ENCODE measurements at places on chromosomes 1 and 21.

- DNase-seq: no peak
Measured at GRCh38 chr1:244712669-244713068, 59.7 kb downstream of the DESI2 start.

DNA sequence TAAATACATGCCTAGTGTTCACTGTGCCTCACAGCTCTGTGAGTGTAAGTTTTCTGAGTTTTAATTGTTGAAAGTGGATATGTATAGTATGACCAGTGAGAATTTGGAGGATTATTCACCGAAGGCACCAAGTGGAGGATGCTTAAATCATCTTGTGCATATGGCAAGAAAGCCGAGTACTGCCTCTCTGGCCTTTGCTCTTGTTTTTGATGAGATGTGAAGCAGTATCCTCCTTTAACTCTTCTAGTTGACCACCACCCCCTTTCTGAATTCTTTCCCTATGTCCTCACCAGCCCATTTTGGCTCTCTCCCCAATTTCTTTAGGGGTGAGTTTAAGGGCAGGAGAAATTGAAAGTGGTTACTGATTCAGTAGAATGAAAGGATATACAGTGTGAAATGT, 130.4 kb downstream of the SYT2 start:
- DNase-seq: no peak

GRCh38 chr1:172145231-172145651, 275.2 kb upstream of the C1orf105 start:
- no peak for DNase-seq

- peak; percentile 69 for DNase-seq
Measured at GRCh38 chr1:234605983-234606783, 3.8 kb downstream of the IRF2BP2 start.

GRCh38 chr1:208909011-208909984, 665.1 kb upstream of the PLXNA2 start:
- DNase-seq: no peak

DNA sequence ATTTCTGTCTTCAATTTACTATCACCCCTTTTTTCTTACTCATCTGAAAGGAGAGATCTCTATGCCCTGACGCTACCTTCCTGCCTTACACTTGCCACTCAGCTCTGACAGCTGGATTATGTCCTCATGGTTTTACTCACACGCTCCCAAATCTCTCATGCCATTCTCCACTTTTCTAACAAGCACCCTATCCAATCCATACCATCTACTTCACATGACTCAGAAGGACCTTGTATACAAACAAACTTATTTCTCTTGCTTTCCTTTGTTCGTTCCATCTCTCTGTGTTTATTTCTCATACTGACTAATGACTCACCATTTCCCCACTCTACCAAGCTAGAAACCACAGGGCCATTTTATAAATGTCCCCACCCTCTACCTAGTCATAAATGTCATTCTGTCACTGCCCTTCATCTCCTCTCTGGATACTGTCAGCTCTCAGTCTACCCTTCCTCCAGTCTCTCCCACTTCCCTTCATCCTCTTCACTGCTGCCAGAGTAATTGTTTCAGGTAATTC, 87.3 kb downstream of the USP24 start:
- DNase-seq: no peak

GRCh38 chr1:200909757-200910239, 15.1 kb downstream of the INAVA start:
- no peak for DNase-seq

DNA sequence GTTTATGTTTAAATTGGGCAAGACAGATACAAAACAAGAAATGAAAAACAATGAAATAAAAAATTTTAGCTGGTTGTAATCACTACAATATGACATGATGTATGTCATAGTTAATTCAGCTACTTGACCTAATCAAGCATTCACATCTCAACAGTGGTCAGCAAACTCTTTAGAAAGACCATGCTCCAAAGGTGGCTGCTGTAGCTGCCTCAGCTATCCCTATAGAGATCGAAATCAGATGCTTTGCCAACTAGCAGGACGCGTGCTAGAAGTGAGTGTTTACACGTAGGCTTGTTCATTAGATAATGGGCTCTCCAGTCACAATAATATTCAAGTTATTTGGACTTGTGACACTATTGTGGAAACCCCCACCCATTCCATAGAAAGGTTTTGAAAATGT, 25.9 kb downstream of the RGS5 start:
- no peak for DNase-seq

DNA sequence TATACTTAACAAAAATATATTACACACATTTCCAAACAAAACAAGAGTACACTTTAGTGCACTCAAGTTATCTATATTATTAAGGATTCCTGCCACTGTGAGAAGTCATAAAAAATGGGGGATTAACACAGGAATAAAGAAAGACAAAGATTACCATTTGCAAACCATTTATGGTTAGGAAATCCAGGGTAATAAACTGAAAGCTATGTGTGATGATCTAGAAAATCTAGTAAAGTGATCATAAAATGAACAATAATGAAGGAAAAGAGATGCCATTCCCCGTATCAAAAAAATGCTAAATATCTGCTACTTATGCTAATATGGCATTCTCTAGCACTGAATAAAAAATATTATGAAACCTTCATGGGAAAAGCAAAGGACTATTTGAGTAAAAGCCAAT, 101.4 kb downstream of the AK5 start:
- DNase-seq: no peak

DNA sequence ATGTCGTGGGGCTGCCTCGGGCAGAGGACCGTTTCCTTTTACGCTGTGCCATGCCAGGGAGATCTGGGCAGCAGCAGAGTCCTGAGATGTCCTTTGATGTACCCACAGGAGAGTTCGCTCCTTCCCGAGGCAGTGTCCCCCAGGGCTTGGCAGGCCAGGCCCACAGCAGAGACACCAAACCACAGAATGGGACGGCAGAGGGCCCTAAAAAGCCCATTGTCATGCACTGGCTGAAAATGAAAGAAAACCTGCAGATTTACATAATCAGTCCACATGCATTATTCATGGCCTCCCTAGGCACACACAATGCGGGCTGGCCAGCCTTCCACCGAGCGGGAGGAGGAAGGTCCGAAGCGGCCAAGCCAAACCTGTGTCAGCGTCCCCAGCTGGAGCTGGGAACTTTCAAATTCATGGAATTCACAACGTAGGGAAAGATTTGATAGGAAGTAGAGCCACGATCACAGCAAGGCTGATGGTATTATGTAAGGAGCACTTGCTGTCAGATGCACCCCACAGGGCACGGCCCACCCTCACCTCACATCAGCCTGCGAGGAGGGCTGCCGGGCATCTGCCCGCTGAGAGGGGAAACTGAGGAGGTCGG, 25.3 kb upstream of the EFHD2 start:
- no peak for DNase-seq

- DNase-seq: no peak
Measured at GRCh38 chr1:109281680-109282496, 1.1 kb downstream of the PSRC1 start.

GRCh38 chr1:15755021-15755645, 3.5 kb upstream of the FBLIM1 start:
- DNase-seq: no peak

GRCh38 chr1:4700801-4701200, 46.4 kb downstream of the AJAP1 start:
- peak; percentile 12 for DNase-seq

All from NCI-H2029 treated with DMSO at 0.1 percent for 48 hours (cell line).